Chondrocyte (in vitro differentiated cells): ENCODE measurements at places on chromosomes 6 and 20.

GRCh38 chr6:145214570-145214969 lies 520.8 kb downstream of the EPM2A start:
- DNase-seq = no peak

GRCh38 chr6:136647363-136647852 lies 97.2 kb upstream of the MAP7 start:
- DNase-seq = no peak

- peak; percentile 56 for DNase-seq
These were observed 4.5 kb downstream of the GLP1R start for GRCh38 chr6:39053016-39053624.

GRCh38 chr6:111220383-111221031 lies 133.2 kb downstream of the SLC16A10 start:
- no peak for DNase-seq

DNA sequence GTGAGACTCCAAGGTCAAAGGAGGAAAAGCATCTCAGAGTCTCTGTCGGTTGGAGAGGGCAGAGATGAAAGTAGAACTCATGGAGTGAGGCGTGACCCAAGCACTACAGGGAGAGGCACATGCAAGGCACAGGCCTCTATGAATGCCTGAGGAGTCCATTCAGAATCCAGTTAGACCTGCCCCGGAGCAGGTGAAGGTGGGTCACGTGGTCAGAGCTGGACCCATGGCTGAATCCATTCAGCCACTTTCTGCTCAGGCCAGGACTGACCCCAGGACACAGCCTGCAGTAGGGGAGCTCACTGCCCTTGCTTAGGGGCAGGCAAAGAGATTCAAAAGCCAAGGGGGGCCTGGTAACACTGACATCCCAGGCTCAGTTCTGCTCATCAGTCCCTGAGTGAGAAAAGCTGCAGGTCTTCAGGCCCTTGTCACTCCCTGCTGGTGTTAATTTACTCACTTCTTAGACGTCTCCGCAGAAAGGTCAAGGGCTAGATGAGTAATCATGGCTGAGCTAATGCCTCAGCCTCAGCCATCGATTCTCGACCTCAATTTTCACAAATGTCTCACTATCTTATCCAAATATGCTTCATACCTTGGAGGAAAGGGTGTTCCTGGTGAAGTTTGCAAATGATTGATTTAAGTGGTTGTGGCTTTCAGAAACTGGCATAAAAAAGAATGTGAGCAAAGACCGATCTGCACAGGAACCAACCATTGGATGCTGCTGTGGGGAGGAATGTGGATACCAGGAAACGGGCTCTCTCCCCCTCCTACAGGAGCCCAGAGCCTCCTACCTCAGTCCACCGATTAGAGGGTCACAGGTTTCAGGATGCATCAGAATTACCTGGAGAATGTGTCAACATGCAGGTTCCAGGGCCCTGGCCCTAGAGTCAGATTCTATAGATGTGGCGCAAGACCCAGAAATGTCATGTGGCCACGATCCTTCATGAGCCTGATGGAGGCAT lies 584.4 kb downstream of the PTPRT start:
- no peak for DNase-seq

DNA sequence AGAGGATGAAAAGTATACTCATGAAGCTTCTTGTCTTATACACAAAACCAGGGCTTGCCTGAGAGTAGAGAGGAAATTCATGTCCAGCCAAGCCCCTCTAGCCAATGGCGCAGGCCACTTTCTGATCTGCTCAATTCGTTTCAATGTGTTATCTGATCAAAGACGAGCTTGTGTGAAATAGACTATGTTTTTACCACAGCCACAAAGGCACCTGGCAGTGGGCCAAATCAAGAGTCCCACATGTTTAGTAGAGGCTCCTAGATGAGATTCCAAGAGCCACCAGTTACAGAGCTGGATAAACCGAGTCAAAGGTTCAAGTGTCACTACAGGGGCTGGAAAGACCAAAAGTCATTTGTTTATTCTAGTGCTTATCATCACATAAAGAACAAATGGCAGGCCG lies 34.9 kb downstream of the GPLD1 start:
- DNase-seq = no peak

DNA sequence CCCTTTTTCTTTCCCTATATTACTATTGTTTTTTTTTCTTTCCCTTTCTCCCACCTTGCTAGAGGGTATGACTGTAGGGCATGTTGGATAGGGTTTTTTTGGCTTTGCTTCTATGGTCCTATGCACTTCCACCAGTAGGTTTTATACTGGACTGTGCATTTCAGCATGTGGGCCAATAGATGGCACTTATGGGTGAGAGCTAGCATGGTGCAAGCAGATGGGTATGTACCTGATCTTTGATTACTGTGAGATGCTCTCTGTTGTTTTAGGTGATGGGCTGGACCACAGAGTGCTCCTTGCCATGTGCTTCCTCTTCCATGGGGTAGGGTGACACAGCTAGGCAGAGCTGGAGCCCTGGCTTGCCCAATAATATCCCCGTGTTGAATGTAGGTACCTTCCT lies 128.5 kb upstream of the CHD6 start:
- DNase-seq = no peak

DNA sequence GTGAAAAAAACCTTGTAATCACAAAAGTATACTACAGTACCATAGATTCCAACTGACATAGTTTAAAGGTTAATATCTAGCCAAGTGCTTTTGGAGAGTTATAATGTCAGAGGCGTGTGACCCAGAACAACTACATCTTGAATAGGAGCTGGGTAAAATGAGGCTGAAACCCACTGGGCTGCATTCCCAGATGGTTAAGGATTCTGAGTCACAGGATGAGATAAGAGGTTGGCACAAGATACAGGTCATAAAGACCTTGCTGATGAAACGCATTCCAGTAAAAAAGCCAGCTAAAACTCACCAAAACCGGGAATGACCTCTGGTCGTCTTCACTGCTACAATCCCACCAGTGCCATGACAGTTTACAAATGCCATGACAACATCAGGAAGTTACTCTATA lies 22.4 kb upstream of the KIAA0408 start:
- no peak for DNase-seq

GRCh38 chr6:5634525-5634924 lies 372.2 kb downstream of the NRN1 start:
- DNase-seq = no peak

- DNase-seq = no peak
These were observed 223.2 kb upstream of the TSHZ2 start for GRCh38 chr20:52748990-52749389.

DNA sequence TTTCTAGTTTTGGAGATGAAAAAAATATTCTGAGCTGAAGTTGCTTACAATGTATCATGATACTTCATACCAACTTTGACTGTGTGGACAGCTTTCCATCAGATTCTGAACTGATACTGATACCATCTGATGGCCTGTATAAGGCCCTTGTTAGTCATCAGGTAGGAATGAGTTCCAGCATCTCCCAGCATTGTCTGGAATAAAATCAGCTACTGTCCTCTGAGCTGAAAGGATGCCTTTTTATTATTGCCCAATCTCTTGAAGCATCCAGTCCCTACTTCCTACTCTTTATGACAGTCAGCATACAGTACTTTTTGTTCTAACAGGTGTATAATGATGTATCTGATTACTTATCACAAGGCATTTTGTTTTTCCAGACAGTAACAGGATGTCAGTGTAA lies 70.6 kb upstream of the EYA4 start:
- no peak for DNase-seq

DNA sequence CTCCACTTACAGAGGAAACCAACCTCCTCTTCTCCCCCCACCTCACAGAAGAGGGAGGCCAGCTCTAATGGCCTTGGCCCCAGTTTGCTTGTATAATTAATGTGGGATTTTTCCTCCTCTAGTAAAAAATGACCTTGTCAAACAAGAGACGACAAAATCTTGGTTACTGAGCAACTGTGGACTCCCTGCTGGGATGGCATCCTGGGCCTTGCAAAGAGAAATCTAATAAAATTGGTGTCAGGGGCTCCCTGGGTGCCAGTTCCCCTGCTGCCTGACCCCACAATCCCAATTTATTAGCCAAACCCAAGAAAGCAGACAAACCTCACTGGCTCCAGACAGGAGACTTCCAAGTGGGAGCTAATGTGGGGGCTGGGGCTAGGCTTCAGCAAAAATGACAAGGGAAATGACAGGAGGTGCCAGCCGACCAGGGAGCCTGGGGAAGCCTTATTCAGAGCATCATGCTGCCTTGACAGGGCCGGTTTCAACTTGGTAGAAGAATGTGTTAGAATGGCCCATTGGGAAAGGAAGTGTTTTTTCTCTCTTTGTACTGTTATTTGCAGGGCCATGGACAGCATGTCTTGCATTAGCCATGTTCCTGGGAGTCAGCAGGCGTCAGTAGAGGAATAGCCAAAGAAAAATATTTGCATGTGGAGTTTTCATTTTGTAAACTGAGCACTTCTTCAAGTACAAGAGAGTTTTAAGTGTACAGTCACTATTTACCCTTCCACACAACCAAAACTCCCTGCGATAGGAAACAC lies 816.9 kb downstream of the DHX35 start:
- DNase-seq = no peak

DNA sequence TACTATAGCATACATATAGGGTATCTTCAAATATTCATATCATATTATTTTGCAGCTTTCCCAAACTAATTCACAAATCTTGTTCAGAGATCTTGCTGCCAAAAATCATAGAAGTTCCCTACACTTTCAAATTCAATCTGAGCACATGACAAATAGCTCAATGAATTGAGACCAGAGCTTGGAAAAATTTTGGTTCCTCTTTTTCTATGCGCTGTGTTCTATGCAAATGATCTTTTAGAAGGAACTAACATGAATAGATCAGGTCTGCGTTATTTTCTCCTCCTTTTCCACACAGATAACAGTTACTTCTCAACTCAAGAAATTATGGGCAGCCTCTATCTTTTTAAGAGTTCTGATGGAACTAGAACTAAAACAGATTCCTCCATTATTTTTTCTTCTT lies 316.3 kb downstream of the ARHGAP18 start:
- DNase-seq = no peak

DNA sequence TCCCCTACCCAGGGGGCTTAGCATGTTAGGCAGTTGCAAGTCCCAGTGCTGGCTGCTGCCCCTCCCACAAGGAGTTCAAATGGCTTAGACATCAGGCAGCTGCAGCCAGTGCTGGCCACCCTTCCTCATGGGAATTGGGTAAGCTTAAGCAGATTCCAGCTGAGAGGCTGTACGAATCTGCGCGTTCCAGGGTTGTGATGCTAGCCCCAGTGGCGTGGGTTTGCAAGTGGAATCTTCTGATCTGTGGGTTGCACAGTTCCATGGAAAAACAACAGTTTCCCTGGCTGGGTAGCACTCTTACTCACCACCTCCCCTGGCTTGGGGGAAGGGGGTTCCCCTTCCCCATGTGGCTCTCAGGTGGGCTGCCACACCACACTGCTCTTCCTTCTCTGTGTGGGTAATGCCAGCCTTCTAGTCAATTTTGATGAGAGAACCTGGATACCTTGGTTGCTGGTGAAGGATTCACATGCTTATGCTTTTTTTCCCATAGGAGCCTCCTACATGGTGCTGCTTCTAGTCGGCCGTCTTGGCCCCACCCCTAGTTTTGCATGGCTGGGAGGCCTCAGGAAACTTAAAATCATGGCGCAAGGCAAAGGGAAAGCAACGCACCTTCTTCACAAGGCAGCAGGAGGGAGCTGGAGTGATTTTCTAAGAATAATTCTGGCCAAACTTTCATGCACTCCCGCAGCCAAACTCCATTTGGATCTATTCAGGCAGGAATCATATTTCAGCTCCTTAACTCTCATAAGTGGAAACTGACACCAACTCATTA lies 13.0 kb downstream of the DYNLT2 start:
- no peak for DNase-seq

GRCh38 chr20:13851279-13851678 lies 66.5 kb downstream of the NDUFAF5 start:
- DNase-seq = no peak

DNA sequence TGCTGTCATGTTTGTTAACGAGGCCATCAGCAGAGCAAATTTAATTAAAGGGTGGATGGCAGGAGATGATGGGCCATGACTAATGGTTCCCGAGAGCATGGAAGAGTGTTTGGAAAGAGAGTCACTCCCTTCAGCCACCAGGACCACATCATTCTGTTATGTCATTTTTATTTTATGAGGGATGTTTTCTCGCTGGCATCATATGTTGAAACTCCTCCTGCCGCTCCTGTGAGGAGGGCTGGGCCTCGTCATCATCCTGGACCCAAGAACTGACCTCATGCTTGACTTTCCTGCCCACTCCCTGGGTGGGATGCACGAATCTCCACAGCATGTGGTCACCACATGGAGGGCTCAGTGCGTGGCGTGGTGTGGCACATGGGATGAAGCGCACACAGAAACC lies 86.4 kb upstream of the FRMD1 start:
- DNase-seq = peak; percentile 22

DNA sequence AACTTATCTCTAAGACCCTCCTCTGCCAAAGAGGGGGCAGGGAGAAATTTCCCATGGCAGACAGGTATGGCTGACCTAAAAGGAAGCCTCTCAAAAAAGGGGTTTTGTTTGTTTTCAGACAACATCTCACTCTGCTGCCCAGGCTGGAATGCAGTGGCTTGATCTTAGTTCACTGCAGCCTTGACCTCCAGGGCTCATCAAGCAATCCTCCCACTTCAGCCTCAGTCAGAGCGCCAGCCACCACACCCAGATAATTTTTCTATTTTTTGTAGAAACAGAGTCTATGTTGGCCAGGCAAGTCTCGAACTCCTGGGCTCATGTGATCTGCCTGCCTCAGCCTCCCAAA lies 3.8 kb downstream of the EZR start:
- no peak for DNase-seq

GRCh38 chr6:36349240-36349639 lies 12.6 kb upstream of the BNIP5 start:
- DNase-seq = no peak

DNA sequence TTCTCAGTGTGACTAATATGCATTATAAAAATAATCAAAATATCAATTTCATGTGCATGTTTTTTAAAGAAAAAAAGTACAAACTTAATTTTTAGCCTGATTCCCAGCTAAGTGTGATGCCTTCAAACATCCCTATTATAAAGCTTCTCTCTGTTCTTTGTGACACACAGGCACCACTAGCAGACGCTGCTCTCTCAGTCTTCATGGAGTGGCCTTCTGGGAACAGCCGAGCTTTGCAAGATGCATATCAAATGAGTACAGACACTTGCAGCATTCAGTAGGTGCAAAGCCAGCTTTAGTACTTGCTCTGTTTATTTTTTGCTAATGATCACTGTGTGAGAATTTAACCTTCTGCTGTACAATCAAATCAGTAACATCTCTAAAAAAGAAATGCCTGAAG lies 340.0 kb downstream of the ADGRB3 start:
- no peak for DNase-seq

GRCh38 chr20:16007962-16008361 lies 565.3 kb downstream of the KIF16B start:
- no peak for DNase-seq
